ENCODE measurements at places on chromosomes 3 and 15. TPM values are rescaled to one million over a fixed set of nuclear protein-coding genes. Genes with fewer than 3 reads are reported as not detected.
A peak's percentile ranks its signal among the peaks of the same experiment; 100 is the strongest.

DNA sequence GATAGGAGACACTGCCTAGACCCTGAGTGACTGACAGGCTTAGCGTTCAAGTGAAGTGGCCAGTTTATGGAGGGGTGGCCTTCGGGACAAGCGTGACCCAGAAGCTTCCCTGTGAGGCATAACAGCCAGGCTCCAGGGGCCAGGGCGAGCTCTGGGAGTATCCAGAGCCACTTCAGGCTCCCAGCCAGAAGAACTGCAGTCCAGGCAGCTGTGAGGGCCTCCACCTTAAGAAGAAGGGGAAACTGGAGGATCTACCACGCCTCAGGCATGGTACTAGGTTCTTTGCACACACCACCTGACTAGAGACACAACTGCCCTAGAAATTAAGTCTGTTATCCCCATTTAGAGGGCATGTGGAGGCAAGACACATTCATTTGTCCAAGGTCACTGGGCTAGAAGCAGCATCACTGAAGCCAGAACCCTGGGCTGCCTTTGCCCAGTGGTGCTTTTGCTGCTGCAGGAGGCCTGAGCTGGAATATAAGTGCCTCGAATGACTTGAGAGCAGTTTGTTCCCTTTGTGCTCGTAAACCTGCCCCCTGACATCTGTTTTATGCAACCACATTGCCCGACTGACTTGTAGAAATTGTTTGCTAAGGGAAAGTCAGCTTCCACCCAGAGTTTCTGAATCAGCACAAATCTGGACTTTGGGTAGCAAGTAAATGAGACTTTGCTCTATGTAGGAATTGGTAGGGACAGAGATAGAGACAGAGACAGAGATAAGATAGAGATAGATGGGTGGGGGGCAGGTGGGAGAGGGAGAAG lies 23.3 kb downstream of the RASGRF1 start:
- no peak for DNase-seq

DNA sequence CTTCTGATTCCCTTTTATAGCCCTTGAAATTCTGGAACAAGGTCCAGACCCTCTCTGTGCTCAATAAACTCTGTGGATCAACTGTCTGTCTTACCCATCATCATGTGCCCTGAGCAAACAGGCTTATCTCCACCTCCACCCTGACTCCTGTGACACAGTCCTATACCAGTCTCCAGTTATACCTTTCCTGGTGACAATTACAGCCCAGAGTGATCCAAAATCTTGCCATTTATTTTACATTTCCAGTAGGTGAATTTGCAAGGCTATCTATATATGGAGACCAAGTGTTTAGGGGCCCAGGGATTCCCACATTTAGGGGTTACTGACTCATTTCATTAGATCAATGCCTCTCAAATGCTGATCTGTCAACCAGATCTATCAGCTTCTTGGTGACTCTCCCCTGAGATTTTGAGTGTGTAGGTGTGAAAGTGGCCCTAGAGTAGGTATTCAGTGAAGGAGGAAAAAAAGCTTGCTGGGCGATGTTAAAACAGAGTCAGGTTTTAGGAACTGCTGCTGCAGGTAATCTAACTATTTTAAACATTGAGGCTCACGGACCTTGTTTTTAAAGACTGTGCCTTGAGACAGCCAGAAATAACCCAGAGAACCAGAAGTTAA lies 229.6 kb upstream of the WNT5A start:
- DNase-seq = no peak

DNA sequence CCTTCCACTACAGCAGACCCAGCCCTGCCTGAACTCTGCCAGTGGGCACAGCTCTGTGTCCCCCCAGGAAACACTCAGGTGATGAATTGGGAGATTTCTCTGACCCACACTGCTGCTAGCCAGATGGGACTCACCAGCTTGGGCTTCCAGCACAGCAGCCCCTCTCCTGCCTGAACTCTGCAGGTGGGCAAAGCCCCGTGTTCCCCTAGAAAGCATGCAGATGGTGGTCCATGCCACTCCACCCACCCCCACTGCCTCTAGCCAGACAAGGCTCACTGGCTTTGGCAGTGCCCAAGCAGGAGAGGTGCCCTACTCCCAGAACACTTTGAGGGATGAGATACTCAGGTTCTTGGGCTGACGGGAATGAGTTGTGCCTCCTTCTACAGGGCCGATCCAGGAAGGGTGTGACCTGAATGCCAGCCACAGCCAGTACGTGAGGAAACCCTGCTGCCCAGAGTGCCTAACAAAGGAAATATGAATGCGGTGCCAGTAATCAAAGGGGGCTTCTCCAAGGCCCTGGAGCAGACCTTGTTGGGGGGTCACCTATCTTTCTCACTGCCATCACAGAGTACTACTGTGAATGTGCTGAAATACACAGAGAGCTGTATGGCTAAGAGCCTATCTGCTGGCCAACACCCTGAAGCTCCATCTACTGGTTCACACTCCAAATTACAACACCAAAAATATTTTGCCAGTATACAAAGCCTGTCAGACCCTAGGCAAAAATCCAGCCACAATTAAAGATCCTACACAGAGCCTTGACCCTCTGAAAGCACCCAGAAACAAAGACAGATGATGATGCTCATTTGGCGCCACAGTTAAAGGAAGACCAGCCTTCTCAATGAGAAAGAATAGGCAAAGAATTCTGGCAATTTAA lies 61.9 kb downstream of the BTLA start:
- DNase-seq = no peak

AADAC gene
- 0.25 TPM for polyA plus RNA-seq

GRCh38 chr3:2650746-2651145 lies 459.4 kb downstream of the IL5RA start:
- no peak for DNase-seq

DNA sequence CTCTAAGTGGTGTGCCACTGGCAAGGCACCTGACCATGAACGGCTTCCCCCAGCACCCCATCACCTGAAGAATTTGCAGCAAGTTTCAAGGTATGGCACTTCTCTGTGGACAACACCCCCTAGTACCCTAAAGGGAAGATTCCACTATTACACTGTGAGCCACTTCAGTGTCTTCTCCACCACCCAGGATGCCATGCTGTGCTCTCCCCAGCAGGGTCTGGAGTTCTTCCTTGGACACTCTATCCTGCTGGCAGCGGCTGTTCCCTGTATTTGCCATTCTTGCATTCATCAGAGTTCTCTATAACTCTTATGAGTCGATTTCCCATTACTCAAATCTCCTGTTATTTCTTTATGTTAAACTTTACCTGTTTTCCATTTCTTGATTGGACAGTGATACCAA lies 33.9 kb upstream of the RNU6-1 start:
- no peak for DNase-seq

DNA sequence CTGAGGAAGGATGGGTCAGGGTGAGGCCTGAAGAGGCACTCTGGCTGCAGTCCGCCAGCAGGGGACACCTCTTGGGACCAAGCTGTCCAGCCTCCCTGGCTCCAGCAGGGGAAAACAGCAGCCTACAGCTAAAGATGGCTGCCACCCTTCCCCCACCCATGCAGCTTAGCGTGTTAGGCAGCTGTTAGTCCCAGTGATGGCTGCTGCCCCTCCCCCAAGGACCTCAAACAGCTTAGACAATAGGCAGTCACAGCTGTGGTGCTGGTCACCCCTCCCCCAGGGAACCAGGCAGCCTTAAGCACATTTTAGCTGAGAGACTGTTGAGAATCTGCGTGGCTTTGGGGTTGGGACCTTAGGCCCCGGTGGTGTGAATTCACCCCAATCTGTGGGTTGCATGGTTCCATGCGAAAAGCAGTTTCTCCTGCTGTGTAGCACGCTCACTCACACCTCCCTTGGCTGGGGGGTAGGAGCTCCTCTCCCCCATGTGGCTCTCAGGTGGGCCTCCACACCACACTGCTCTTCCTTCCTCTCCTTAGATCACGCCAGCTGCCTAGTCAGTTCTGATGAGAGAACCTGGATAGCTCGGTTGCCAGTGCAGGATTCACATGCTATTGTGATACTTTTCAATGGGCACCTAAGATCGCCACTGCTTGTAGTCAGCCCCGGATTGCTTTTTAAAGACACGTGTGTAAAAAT lies 140.5 kb upstream of the CADPS start:
- DNase-seq = no peak

DNA sequence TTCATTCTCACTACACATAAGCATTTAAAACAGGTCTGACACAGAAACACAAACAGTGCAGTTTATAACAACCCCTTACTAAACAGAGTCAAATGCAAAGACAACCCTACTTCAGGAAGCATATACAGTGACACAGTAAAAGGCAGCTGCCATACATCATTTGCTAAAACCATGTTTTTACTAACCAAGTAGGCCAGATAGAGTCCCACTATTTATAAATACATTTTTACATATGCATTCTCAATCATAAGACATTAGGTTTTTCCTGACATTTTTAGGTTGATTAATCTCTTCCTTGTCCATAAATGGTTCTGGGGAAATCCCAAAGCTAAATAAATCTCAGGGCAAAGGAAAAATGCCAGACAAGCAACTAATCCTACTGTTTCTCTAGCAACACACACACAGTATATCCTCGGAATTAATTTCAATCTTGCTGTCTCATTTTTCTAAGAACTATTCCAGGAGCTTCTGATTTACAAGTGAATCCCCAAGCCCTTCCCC lies 39.0 kb downstream of the CHAC1 start:
- peak; percentile 68 for DNase-seq

ACAD9 gene
- 50.7 TPM for polyA plus RNA-seq

- no peak for DNase-seq
Observed at GRCh38 chr15:47503876-47504275, 213.4 kb upstream of the SEMA6D start.

DNA sequence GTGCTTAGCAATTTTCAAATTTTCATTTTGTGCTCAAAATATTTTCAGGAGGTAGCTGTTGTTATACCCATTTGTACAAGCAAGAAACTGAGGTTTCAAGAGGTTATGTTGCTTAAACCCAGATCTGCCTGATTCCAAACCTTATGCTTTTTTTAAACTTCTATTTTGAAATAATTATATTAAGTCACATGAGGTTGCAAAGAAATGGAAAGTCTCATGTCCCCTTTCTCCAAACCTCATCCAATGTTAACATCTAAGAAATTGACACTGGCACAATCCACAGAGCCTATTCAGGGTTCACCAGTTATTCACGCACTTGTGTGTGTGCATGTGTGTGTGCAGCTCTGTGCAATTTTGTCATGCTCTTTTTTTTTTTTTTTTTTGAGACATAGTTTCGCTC lies 35.1 kb downstream of the B3GNT5 start:
- no peak for DNase-seq

DNA sequence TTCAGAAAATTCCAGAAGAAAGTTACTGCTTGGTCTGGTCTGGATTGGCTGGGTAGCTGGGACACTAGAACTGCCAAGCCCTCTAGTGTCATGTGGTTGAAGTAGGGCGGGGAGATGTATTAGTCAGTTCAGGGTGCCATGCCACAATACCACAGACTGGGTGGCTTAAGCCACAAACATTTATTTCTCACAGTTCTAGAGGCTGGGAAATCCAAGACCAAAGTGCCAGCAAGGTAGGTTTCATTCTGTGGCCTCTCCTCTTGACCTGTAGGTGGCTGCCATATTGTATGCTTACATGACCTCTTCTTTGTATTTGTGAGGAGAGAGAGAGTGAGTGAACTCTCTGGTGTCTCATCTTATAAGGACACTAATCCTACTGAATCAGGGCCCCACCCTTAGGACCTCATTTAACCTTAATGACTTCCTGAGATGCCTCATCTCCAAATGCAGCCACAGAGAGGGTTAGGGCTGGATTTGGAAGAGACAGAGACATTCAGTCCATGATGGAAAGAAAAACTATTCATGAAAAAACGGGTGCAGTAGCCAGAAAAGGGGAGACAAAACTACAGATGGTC lies 18.1 kb upstream of the ZSCAN2 start:
- no peak for DNase-seq

EFCC1 gene
- polyA plus RNA-seq = 1.7 TPM

- DNase-seq = no peak
Observed at GRCh38 chr3:117170094-117170493, 460.5 kb downstream of the TUSC7 start.

FURIN gene
- 36.5 TPM for polyA plus RNA-seq

DNA sequence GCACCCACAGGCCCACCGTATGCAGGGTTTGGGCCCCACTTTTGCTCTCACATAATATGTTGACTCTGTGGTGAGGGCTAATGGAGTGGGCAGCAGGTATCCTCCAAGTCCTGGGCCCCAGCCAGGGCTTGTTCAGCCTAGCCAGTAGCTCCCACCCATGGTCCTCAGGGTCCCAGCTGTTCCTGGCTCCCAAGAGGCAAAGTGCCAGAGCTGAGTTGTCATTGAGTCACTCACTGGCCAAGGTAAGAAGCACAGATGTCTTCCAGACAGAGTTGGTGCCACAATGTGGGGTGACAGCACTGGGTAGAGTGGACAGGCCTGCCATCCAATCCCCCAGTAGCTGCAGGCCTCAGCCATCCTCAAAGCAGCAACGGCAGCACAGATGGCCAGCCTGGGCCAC lies 4.3 kb downstream of the SHF start:
- no peak for DNase-seq

DNA sequence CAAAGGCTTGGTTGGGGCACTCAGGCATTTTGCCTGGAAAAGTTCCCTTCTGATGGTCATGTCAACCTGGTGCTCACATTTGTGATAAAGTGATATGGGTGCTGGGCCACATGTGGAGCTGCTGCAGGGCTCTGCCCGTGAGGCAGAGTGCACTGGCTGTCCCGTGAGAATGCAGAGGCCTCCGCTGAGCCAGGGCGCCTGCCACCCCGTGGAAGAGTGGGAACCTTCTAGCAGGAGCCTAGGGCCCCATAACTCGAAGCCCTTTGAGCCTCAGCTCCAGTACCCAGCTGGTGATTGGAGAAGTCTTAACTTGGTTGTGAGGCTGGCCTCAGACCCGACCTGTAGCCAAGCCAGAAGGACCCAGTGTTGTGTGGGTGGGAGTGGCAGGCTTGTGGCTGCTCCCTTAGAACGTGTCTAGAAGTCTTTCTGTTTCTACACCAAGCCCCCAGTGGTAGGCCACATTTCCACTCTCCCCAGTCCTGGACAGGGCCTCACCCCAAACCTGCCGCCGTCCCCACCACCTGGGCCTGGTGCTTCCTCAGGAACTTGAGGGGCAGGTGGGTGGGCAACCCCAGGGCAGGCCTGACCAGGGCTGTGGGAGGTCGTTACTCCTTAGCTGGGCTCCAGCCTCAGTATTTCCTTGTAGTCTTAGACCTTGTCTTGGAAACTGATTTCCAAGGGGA lies 19.7 kb downstream of the SEC61A1 start:
- no peak for DNase-seq

- DNase-seq = no peak
Observed at GRCh38 chr3:79032686-79033318, 735.0 kb downstream of the ROBO1 start.

DNA sequence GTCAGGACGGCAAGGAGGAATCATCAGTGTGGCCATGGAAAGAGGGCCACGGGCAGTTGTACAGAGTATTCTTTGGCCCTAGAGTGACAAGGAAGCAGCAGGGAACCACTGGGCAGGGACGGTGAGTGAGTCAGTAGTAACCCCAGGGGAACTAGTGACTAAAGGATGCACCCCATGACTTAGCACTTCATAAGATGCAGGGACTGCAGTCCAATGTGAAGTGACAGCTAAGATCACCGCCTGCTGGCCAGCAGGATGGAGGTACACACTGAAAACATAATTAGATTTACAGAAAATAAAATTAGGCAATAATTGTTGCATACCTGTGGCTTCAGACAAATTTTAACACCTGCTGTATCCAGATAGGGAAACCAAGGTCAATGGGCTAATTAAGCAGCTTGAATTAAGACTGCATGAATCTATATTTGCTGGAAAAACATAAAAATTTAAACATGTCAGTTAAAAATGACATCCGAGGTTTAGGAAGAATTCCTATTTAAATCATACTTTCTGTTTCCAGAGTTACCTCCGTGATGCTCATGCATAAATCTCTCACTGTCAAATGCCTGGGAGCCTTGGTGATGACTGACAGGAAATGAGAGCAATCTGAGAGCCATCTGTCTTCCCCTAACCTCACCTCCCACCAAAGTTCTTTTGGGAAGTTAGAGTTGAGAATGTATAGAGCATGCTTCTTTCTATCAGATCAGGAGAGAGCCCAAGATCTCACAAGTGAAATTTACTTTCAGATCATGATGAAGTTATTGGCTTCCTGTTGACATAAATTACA lies 56.5 kb downstream of the DCLK3 start:
- no peak for DNase-seq
